ENCODE measurements at places on chromosomes 3 and 15.

GRCh38 chr3:62368290-62368704, 5.1 kb downstream of the FEZF2 start:
- DNase-seq: no peak

DNA sequence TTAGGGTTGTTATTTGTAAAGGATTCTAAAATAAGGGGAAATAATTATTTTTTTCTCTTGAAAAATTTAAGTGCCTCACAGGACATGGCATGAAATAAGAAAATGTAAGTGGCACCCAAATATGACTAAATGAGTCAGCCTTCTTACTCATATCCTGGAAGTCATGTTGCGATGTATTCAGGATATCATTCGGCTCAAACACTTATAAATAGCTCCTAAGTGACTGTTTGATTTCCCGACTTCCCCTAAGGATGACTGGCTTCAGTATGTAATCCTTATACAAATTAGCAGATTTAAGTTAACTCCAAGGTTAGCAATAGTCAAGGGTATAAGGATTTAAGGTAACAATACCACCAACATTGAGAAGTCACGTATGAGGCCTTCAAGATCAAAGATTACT, 57.3 kb upstream of the OSTN start:
- no peak for DNase-seq

DNA sequence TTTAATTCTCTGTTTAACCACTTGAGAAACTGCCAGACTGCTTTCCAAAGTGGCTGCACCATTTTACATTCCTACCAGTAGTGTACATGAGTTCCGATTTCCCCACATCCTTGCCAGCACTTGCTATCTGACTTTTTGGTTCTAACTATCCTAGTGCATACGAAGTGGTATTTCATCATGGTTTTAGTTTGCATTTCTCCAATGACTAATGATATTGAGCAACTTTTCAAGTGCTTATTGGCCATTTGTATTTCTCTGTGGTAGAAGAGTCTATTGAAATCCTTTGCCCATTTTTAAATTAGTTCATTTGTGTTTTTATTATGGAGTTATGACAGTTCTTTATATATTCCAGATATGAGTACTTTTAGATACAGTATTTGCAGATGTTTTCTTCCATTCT, 247.8 kb downstream of the GABRB3 start:
- no peak for DNase-seq

DNA sequence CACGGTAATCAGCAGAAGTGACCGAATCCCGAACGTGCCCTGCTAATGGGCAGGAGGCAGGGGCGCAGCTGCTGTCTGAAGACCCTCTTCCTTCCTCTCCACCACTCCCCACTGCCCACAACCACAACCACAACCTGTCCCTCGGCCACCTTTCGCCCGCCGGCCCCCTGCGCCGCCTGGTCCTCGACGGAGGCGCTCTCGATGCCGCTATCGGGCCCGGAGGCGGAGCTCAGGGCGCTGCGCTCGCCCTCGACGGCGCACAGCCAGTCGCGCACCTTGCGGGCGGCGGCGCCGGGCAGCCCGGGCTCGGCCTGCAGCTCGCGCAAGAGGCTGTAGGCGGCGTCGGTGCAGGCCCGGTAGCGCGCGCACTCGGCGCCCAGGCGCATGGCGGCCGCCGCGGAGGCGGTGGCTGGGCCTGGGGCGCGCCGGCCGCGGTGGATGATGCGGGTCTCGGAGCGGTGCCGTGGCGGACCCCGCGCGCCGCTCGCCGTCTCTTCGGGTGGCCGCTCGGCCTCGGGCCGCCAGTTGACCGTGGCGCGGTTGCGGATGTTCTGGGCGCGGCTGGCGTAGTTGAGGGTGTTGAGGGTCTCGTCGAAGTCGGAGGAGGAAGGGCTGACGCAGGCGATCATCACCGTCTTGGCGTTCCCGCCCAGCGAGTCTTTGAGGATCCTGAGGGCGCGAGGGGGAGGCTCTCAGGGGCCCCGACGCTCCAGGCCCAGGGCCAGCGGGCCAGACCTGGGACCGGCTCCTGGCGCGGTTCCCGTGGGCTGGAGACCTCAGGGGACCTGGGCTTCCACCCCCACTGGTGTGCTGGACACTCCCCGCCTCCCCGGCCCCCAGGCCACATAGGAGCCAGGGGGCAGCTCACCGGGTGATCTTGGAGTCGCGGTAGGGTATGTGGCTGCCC, 6.9 kb downstream of the KIF7 start:
- no peak for DNase-seq

GRCh38 chr3:88061746-88062145, 2.7 kb downstream of the ZNF654 start:
- no peak for DNase-seq

DNA sequence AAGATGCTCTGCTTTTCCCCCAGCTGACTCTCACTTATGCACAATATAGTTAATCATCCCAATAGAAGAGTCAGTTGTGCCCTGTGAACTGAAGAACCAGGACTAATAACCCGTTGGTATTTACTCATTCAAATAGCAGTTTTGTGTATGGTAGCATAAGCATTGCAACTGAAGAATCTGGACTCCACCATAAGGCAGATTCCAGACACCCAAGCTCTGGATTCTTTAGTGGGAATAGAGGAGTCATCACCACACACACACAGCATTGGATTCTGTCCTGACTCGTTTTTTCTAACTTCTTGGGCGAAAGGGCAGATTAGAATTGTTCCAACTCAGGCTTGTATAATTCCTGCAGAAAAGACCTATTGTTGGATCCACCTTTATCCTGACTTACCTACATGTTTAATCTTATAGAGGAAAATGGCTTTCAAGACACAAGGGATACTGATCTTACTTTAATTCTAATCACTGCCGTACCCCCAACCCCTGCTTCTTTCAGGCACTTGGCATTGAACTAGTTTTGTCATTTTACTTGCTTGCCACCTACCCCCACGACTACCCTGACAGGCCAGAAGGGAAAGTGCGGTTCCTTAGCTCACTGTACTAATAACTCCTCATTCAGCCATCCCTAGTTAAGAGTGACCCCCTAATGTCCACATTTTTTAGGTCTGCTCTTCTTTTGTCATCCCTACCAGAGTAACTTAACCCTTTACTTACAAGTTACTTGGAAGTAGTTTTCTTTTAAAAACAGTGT, 42.3 kb downstream of the NKIRAS1 start:
- no peak for DNase-seq

DNA sequence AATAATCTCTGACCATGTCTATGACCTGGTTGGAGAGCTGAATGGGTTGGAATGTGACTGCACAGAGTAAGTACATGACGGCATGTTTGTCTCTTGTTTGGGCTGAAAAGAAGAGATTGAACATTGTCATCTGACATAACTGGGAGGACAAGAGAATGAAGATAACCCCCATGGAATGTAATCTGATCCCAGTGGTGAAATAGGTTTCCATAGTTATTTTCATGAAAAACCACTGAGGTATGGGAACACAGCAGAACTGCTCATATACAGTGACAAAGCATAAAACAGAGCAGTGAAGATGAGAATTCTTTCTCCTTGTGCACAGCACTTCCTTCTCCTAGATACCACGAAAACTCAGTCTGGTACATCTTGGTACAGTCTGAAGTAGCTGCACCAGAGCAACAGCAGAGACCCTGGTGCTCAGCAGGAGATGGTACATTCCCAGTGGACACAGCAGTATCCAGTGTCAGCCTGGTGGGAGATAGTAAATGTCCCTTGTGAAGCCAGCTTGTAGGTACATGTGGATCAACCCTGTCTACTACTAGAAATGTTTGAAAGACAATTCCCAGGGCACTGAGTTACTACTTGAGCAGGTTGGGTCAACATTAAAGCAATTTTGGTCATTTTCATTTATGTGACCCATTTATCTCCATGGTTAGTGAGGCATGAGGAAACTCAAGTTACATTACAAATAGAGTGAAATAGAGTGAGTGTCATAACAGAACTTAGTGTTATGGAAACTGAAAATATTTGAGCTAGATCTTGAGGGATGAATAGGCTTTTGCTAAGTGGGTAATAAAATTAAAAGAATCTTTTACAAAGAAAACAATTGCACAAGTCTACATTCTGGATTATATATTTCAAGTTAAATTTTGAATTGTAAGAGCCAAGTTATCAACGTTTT, 178.3 kb downstream of the SUCNR1 start:
- DNase-seq: no peak

DNA sequence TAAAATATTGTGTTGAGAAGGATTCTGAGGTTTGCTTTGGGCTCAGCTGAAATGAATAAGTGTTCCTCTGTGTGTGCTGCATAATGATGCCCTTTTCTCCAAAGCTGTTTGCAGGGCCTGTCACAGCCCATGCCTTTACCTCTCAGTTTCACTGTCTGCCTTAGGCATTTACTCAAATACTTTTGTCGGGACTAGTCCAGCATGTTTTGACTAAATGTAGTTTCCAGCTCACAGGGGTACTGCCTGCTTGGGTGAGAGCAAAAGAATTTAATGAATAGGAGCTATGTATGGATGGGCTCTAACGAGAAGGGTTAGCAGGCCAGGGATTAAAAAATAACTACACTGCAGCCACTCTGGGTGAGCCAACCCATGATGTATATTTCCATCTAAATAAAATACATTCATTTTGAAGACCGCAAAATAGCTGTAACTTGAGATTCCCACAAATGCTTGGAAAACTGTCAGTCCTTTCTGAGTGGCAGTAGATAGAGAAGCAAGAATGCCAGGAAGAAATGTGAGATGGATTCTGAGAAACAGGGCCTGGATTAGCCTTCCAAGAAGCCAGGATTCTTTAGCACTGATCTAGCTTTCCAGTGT, 549.2 kb upstream of the TBL1XR1 start:
- no peak for DNase-seq

GRCh38 chr3:13776253-13777050, 103.4 kb downstream of the WNT7A start:
- no peak for DNase-seq

DNA sequence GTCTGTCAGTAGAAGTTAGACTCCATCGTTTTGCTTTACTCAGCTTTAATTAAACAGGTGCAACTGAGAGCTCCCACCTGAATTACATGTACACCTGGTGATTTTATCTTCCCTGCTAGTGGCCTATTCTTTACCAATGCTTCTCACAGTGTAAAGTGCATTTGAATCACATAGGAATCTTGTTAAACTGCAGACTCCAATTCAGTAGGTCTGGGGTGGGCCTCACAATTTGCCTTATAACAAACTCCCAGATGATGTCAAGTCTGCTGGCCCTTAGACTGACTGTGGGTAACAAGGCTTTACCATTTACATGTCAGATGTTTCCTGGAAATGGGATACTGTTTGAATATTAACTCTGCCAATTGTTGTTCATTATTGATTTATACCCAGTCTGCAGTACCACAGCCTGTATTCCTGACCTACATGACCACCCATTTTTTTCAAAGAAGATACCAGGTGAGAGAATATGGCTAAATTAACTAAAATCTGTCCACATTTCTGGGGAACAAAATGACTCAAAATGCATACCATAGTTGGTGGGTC, 37.2 kb downstream of the CMSS1 start:
- no peak for DNase-seq

Data from T1000 (cell line).